ENCODE measurements at places on chromosomes 12 and 14.

- peak; percentile 25 for DNase-seq
Measured at GRCh38 chr14:21191809-21192446, 36.1 kb upstream of the OR5AU1 start.

GRCh38 chr12:55428331-55429243 is 2.5 kb downstream of the OR6C76 start:
- DNase-seq = no peak

DNA sequence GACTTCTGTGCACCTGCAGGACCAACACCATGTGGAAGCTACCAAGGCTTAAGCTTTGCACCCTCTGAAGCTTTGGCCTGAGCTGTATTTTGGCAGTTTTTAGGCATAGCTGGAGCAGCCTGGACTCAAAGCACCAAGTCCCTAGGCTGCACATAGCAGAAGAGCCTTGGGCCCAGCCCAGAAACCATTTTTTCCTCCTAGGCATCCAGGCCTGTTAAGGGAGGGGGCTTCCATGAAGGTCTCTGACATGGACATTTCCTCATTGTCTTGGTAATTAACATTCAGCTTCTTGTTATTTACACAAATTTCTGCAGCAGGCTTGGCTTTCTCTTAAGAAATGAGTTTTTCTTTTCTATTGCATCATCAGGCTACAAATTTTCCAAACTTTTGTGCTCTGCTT is 475.8 kb upstream of the FLRT2 start:
- no peak for DNase-seq

- no peak for DNase-seq
Measured at GRCh38 chr14:92494512-92494911, 19.1 kb upstream of the RIN3 start.

DNA sequence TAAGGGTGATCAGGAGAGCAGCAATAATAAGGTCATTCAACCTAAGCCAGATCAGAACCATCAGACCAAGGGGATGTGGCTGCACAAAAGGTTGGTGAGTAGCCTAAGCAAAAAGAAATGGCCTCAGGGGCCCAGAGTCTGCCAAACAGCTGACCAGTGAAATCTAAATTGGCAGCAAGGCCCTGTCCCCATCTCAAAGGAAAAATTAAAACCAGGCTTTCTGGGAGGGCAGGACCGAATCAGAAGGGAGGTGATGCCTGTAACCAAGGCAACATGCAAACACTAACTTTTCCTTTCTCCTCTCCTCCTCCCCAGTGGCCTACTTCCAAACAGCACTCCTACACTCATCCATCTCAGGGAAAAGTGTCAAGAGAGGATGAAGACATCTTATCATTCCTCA is 256.4 kb downstream of the NUAK1 start:
- no peak for DNase-seq

Data from ovary (tissue), 10 donors.